Caudate nucleus (tissue), 63 donors: ENCODE measurements at places on chromosomes 3 and 15.

GRCh38 chr15:69576035-69576526 lies 123.5 kb downstream of the RPLP1 start:
- DNase-seq, result peak; percentile 50

DNA sequence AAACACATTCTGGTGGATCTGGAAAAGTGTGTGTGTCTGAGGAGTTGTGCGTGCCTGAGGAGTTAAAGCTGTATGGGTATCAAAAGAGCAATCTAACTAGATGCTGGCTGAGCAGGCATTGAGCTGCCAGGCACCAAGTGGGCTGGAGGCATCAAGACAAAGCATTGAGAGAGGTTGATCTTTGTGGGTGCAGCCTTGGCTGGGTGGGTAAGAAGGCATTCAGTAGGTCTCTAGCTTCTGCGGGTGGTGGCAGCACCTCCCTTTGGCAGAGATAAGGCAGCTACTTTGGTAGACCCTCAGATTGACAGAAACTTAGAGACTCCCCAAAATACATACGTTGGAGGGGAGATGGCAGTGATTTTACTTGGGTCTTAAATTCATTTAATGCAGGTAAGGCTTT lies 15.8 kb upstream of the TMEM212 start:
- DNase-seq, result no peak

GRCh38 chr3:49641921-49642707 lies 32.0 kb upstream of the APEH start:
- no peak for DNase-seq

DNA sequence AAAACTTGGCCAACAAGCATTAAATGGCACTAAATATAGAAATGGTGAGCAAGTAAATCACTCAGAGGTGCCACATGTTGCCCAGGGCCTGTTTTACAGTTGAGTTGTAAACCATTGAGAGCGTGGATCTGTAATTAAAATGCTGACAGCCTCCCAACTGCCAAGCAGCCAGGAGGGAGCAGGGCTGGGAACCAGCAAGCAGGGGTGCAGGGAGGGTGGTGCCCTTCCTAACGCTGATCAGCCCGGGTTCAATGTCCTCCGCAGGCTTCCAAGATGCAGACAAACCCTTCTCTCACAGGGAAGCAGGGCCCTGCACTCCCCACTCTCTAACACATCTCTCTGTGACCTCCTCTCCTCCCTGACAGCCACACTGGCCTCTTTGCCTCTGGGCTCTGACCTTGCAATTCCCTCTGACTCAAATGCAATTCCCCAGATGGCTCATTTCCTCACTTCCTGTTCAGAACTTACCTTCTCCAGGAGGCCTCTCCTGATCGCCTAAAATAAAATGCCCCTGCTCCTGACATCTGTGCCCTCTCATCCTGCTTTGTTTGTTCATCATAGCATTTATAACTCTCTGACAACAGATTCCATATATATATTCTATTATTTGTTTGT lies 40.0 kb downstream of the WNT7A start:
- no peak for DNase-seq

DNA sequence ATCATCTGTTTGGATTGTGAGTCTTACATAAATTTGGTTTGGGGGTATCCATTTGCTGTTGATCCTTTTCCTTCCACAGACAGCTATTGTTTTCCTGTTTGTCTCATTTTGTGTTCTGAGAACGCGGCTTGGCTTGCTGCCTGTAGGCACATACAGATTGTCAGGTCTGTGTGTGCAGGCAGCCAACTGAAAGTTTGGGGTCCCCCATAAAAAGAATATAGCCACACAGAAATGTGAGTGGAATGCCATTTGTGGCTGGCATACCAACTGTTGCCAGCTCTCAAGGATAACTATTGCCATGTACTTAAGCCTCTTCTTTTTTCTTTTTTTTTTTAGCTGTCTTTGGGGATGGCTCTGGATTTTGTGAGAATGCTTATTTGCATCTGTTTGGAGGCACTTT lies 1308.0 kb downstream of the ROBO1 start:
- no peak for DNase-seq

- no peak for DNase-seq
These were observed 189.1 kb downstream of the GHSR start for GRCh38 chr3:172259111-172259541.

GRCh38 chr3:7015683-7016440 lies 154.9 kb downstream of the GRM7 start:
- no peak for DNase-seq
